ENCODE measurements at places on chromosomes 4 and X.
A peak's percentile ranks its signal among the peaks of the same experiment; 100 is the strongest.

DNA sequence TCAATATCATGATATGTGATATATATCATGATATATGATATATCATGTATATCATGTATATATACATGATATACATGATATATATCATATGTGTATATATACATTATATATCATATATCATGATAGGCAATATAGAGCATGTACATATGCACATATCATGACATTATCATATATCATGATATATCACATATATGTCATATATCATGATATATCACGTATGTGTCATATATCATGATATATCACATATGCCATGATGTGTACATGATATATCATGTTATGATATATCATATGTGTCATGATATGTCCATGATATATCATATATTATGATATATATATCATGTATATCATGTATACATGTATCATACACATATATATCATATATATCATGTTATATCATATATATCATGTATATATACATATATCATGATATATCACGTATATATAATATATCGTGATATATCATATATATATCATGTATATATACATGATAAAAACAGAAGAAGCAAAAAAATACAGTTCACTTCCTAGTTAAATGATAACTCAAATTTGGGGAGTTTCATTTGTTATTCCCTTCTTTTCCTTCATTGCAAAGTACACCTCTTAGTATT, 670.1 kb upstream of the EPHA5 start:
- DNase-seq: no peak

- no peak for DNase-seq
Observed at GRCh38 chrX:132257116-132257515, 37.9 kb upstream of the RAP2C start.

GRCh38 chr4:111020476-111020875, 397.6 kb upstream of the PITX2 start:
- DNase-seq: no peak

GRCh38 chrX:153539171-153539978, 21.9 kb downstream of the ATP2B3 start:
- peak; percentile 47 for DNase-seq

DNA sequence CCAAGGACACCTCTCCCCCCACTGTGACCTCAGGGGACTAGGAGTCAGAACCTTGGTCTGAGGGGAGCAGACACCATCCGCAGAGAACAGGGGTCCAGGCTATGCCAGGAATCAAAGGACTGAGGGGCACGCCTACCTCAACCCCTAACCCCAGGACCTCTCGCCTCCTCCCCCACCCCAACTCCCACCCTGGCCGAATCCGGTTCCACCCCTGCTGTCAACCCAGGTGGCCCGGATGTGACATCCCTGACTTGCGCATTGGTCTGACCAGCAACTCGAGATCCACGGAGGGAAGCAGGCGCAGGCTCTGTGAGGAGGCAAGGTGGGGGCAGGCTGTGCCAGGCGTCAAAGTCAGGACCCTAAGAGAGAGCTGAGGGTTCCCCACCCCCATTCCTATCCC, 468 bp upstream of the MAGEA4 start:
- no peak for DNase-seq

DNA sequence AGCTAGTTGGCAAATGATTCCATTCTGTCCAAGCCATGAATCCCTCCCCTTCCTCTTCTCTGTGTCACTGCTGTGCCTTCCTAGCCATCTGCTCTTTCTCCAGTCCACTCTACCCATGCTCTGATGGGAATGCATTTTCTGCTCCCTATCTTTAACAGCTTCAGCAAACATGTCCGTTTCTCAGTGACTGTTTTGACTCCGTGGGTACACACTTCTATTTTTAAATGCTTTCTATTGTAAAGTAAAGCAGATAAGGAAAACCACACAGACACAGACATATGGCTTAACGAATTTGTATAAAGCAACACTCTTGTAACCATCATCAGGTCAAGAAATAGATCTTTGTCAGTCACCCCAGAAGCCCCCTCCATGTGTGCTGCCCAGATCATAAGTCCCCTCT, 72.4 kb upstream of the KLHL13 start:
- DNase-seq: no peak

GRCh38 chrX:11053351-11053750, 57.8 kb upstream of the HCCS start:
- no peak for DNase-seq

GRCh38 chr4:54568184-54568583, 89.6 kb upstream of the KIT start:
- no peak for DNase-seq

DNA sequence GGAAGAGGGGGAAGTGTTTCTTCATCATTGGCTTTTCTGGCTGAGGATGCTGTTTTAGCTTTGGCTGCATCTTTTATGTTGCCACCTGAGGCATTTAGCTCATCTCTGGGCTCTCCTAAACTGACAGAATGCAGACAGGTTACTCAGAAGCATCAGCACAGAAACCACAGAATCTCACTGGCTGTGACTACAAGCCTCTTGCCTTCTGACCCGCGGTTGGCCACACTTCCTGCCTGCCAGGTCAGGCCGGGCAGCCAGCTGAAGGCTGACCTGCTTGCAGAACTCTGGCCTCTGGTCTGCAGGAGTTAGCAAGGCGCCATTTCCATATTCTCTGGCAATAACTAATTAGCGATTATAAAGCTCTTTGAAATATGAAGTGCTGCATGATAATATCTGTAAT, 366.5 kb downstream of the MID1IP1 start:
- DNase-seq: no peak

- DNase-seq: no peak
Observed at GRCh38 chr4:10303291-10303690, 153.9 kb downstream of the ZNF518B start.

DNA sequence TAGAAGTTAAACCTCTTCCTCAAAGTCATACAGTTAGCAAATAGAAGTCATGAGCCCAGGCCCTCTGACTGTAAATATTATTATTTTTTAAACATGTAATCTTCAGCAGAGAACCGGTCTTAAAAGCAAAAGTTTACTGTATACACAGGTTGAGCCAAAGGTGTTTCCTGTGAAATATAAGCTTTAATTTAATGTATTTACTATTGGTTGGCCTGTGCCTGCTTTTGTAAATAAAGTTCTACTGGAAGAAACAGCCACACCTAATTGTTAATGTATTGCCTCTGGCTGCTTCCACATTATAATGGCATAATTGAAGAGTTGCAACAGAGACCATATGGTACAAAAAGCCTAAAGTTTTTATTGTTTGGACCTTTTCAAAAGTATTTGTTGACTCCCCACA, 61.0 kb upstream of the PRDM8 start:
- DNase-seq: no peak

DNA sequence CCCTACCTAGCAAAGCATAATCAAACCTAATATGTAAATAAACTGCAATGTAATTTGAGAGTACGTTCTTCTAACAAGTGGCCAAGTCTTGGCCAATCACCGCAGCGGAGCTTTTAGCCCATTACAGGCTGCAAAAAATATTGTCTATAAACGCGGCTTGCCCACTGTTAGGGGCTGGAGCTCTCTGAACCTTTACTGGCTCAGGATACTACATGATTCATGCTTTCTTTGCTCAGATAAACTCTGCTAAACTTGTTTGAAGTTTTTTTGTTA, 990 bp upstream of the HADH start:
- no peak for DNase-seq
